ENCODE measurements at places on chromosomes 6 and 20.

DNA sequence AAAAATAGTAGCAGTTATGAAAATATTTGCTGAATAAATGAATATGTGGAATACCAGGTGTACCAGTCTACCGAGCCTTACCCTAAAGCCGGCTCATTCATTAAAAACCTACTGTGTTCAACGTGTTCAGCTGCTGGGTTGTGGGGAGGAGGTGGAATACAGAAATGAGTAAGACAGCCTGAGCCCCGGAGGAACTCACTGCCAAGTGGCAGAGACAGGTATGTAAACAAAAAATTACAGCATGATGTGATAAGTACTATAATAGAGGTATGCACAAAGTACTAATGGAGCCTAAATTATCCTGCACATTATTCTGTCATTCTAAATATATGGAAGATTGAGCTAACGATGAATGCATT lies 6.8 kb upstream of the ADTRP start:
- no peak for DNase-seq

DNA sequence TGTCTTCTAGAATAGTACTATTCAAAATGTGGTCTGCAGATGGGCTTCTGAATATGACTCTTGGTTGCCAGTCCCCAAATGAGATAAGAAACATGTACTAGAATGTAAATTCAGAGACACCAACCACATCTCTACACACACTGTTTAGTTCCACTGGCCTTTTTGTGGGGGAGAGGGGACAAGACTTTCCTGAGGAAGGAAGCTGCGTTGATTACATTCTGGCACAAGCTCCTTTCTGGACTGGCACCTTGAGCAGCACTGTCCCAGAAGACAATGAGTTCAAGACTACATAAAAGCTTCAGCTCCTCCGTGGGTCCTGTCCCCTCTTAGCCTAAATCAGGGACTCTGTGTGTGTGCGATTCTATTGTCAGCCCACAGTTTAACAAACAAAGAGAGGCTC lies 6.9 kb upstream of the IYD start:
- DNase-seq: no peak

- peak; percentile 53 for DNase-seq
Measured at GRCh38 chr6:144215402-144215931, 65.2 kb downstream of the STX11 start.

DNA sequence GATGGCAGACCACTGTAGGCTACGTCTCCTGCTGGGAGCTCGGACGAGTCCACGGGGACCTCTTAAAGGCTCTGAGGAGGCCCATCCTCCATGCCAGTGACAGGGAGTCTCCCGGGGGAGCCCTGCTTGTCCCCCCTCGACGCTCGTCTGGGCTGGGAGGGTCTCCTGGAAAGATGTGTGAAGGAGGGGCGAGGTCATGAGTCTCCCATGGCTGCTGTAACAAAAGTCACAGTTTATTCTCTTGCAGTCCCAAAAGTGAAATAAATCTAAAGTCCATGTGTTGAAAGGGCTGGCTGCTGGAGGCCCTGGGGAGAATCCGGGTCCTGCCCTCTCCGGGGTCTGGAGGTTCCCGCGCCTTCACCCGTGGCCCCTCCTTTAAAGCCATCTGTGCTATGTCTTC lies 67.1 kb upstream of the GATA5 start:
- DNase-seq: no peak

DNA sequence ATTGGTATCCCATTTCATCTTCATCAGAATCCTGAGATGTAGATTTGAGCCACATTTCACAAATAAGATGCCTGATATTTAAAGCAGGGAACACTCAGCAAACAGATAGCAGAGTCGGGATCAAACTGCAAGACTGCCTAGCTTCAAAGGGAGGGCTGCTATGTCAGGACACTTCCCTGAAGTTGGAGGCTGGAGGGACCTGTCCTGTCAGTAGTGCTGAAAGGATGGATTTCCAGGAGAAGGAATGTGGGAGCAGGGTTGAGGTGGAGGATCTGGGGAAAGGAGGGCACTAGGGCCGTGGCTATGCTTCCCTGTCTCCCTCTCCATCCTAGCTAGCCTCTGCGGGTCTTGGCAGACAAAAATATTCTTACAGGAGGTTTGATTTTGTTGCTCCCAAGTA lies 32.2 kb downstream of the COX4I2 start:
- no peak for DNase-seq

- DNase-seq: no peak
Measured at GRCh38 chr6:130769861-130770260, 57.3 kb upstream of the SMLR1 start.

GRCh38 chr6:80594461-80594860 lies 488.0 kb downstream of the BCKDHB start:
- no peak for DNase-seq

DNA sequence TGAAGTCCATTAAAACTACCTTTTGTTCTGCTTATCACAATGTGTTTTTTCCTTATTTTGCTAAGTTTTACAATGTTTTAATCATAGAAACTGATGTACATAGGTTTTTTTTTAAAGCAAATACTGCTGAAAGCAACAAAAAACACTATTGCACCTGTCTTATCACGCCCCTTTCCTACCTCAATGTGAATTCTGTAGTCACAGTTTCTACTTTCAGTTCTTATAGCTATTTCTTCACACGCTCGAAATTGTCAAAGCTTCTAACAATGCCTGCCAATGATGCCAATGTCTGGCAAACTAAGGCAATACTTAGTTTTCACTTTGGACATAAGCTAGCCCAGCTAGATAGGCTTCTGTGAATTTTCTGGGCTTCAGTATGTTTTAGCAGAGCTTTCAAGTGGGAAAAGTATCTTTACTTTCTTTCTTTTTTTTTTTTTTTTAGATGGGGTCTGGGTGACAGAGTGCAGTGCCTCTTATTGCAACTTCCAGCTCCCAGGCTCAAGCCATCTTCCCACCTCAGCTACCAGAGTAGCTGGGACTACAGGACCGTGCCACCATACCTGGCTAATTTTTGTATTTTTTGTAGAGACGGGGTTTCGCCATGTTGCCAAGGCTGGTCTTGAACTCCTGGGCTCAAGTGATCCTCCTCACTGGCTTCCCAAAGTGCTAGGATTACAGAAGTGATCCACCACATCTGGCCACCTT lies 85.5 kb upstream of the HTR1B start:
- no peak for DNase-seq

- peak; percentile 73 for DNase-seq
Measured at GRCh38 chr6:13447949-13448724, 39.3 kb downstream of the GFOD1 start.

GRCh38 chr6:39056681-39057080 lies 8.1 kb downstream of the GLP1R start:
- DNase-seq: no peak

DNA sequence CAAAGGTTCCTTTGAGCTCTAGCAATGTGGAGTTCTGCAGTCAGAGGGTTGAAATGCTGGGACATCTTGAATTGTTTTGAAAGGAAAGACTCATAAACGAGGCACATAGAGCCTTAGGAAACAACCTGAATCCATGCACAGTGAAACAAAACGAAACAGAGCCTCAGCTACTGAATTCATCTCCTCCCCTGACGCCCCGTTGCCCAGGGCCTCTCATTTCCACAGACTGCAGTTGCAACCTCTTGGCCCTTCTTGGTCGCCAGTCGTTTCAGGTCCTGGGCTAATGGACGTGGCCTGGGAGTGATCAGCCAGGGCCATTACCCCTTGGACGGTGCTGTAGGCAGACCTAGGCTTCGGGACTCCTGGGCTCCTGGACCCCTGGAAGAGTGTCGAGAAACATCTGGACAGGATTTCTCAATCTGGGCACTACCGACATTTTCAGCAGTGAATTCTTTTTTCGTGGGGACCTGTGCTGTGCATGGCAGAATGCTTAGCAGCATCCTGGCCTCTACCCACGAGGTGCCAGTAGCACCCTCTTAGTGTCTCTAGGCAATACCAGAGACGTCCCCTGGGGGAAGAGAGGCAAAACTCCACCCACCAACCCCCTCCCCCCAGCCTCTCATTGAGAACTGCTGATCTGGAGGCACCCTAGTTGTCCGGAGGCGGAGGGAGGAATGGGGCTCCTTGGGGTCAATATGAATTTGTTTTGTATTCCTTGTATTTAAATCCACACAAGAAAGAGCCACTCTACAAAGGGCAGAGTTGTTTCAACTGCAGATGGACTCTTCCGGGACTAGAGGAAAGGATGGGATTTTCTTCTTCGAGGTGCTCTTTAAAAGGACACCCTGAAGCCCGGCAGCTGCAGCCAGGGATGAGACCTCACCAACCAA lies 50.2 kb downstream of the TMEM242 start:
- DNase-seq: no peak

- DNase-seq: no peak
Measured at GRCh38 chr6:139582956-139583355, 208.5 kb upstream of the CITED2 start.

DNA sequence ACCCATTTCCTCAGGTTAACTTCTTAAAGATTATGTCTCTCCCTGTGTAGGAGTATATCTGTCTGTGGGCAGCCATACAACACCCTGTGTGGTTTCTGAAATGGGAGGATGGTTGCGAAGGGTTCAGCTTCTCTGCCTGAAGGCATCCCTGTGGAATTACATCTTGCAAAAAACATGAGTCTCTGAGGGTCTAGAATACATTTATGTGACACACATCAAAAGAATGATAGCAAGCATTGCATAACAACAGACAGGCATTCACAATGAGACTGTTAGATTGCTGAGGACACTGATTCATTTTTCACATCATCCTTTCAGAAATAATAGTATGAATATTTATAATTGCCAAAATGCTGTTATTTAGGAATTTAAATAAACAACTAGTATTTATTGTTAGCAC lies 670.9 kb downstream of the HTR1B start:
- DNase-seq: no peak

DNA sequence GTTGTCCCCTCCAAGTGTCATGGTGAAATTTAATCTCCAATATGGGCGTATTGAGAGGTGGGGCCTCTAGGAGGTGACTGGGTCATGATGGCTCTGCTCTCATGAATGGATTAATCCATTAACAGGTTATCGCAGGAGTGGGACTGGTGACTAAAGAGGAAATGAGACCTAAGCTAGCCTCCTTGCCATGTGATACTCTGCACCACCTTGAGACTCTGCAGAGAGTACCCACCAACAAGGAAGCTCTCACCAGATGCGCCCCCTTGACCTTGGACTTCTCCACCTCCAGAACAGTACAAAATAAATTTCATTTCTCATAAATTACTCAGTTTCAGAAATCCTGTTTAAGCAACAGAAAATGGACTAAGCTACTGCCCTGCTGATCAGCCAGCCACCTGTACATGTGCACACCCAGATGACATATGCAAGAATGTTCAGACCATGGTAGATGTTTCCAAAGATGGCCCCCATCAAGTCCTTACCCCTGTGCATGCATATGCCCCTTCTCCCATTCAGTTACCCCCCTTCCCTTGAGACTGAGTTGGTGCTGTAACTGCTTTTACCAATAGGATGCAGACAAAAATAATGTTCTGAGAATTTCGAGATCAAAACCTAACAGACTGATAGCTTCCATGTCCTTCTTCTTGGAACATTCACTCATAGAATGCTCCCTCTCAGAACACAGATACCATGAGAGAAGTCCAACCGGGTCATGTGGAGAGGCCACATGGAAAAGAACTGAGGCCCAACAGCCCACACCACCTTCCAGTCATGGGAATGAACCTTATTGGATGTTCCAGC lies 28.4 kb downstream of the MAP3K5 start:
- DNase-seq: no peak

DNA sequence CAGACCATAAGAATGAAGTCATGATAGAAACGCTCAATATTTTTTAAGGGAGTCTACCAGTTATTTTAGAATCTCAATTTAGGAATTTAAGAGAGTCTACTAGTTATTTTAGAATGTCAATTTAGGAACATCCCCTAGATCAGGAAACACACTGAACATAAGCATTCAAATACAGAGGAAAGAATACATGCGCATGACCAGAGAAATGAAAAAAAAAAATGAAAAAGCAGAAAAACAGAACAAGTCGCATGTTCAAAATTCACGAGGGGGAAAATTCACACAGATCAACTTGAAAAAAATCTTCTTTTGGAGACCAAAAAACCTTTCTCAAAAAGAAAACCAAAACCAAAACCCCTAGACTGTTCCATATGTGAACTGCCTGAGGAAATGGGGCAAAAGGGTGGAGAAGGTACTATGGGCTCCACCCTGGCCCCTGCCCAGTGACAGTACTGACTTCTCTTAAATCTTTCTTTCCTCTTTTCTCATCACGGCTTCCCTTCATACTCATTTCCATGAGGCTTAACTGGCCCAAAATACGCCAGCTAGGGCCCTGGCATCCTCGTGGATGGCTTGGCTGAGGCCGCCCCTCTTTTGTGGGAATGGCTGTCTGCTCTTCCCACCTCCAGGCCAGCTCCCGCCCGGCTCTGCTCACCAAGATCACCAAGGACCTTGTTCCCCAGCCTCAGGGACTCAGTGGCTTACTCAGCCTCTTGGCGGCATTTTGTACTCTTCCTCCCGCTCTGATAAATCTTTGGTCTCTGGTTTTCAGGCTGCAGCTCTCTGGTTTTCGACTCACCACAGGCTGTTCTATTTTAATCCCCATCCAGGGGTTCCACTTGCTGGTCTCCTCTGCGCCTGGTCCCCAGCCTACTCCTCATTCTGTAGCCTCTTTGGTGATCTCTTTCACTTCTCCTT lies 11.2 kb downstream of the ZBTB2 start:
- peak; percentile 52 for DNase-seq

- DNase-seq: no peak
Measured at GRCh38 chr6:13696226-13696625, 15.4 kb downstream of the RANBP9 start.

DNA sequence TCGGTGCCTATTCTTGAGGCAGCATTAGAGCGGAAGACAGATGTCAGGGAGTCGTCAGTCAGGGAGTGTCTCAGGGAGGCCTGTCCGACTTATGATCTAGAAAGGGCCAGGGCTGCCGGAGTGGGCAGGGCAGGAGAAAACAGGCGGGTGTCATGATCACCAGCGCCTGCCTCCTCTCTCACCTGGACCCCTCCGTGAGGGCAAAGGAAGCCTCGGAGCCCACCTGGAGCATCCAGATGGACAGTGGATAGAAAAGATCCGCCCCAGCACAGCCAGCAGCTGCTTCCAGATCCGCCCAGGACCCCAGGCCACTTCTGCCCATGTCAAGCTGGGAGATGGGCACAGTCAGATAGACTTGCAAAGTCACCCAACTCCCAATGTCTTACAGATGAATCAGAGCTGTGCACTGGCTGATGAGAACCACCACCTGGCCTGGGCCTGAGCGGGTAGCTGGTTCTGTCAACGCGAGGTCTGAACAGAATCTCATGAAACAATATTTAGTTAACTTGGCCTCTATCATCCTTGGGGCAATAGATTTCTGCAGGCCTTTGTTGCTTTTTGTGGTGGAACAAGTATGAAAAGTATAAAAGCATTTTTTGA lies 22.2 kb downstream of the PSMG4 start:
- no peak for DNase-seq

- DNase-seq: no peak
Measured at GRCh38 chr6:17589406-17590096, 10.6 kb upstream of the FAM8A1 start.

GRCh38 chr6:1579096-1579495 lies 30.6 kb upstream of the FOXC1 start:
- DNase-seq: no peak

GRCh38 chr20:63176427-63177133 lies 39.4 kb downstream of the YTHDF1 start:
- no peak for DNase-seq

DNA sequence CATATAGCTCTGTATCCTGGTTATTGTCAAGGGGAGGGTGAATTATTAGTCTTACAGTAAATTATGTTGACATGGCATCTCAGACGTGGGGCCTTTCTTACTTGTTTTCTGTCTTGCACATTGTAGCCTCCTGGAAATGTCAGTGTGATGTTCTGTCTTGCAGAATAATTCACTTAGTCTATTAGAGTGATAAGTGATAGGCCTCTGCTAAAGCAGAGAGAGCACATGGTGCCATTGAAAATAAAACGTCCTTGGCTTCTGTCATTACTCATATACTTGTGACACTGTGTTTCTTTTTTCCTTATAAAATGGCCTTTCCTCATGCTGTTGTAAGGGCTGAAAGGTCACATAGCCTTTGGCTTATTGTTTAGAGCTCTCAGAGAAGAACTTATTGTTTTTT lies 531.0 kb downstream of the EPM2A start:
- no peak for DNase-seq
